ENCODE measurements at places on chromosomes 2 and 18.

DNA sequence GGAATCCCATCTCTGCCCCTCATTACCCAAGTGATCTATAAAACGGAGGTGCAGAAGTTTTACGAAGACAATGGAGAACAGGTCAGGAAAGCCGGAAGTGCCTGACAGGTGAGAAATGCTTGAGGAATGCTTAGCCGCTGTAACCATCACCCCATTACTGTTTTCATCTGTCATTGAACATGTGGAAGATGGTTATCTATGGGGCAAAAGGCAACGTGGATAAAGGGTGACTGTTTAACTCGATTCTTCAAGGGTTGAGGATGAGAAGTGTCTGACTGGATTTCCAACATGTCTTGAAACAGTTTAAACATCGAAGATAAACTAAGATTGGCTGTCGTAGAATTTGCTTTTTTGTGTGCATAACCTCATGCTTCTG lies 17.3 kb downstream of the HK2 start:
- no peak for DNase-seq

DNA sequence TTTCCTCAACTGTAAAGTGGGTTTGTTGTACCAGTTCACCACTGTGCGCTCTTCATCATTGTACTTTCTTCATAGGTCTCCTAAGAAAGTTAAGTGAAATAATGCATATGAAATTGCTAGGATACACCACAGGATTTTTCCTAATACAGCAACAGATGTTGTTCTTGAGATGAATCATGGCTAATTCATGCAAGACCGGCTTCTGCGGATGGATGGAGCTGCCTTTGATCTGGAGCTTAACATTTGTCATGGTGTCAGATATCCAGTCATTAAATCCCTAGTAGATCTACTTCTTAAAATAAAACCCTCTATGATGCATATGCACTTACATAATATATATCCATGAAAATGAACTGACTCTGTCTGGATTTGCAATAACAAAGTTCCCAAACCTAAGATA lies 114.1 kb downstream of the COL6A3 start:
- no peak for DNase-seq

- DNase-seq: no peak
Observed at GRCh38 chr2:170025223-170025622, 152.7 kb upstream of the MYO3B start.

DNA sequence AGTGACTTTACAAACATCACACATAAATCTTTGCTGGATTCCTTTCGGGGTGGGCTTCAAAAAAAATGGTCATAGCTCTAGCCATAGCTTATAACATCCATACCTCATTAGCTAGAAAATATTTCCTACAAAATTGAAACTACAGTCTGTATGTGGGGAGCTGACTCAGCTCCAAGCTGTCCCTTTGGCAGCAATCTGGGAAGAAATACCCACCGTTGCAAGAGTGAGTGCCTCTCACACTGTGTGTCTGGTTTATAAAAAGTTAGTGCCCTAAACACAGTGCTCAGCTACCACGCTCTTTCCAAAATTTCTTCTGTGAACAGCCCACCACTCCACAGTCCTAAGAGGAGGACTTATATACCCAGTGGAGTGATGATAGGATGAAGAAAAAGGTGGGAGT lies 170.1 kb downstream of the RBM43 start:
- DNase-seq: no peak

GRCh38 chr18:3689091-3689490 lies 239.1 kb downstream of the TGIF1 start:
- no peak for DNase-seq

DNA sequence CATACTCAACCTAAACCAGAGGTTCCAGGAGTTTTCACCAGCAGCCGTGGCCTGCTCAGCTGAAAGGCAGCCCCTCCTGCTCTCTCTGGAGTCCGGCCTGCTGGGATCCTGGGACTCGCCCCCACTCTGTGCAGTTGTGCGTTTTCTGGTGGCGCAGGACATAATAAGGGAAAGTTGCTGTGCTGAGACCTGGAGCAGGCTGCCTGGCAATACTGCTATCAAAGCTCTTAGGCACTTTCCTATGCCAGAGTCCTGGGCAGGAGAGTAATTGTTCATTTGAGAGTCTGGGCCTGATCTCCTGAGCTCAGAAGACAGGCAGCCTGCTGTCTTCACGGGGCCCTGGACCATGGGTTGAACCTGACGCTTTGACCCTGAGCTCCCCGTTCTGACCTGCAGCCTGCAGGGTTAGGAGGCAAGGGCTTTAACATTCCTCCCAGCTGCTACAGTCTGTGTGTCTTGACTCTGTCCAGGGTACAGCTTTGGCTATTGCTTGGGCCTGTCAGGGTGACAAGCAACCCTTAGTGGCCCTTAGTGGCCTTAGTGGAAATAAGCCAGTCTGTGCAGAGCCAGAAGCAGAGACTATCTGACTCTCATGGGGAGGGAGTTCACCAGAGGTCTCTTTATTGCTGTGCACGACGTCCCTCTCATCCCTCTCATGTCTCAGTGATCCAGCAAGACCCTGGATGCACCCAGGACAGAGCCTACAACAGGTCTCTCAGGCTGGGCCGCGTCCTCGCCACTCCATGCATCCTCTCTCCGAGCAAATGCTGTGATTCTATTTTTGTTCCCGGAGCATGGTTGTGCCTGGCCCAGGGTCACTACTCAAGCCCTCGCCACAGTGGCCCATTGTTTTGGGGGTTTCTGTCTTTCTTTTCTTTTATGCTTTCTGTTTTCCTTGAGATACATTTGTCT lies 60.6 kb downstream of the ACKR3 start:
- DNase-seq: no peak

GRCh38 chr2:232290668-232291067 lies 87.9 kb upstream of the ALPP start:
- no peak for DNase-seq

GRCh38 chr2:216830346-216830745 lies 29.5 kb downstream of the TNP1 start:
- DNase-seq: no peak

DNA sequence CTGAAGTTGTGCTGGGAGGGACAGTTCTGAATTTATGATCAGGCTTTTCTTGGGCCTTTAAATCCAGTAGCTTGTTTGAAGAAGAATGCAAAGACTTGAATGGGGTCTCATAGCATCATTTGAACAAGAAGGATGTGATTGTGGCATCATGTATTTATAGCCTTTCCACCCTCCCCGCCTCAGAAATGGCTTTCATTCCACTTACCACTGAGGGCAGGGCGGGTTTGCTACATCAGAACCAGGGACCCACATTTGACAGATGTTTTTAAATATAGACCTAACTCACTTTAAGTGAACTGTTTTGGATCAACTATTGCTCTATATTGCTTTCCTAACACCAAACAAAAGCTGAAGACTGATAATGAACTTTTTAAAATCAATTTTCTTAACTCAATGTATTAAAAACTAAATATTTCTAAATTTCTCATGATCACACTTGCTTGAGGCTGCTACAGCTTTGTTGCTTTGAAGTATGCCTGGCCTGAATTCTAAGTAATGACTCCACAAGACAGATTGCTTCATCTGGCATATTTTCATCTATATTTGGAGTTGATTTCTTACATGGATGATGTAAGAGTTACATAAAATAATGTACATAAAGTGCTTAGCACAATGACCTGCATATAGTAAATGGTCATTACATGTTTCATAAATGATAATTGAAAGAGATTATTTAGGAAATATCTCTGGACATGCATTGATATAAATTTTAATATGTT lies 1552.9 kb upstream of the SLC39A10 start:
- no peak for DNase-seq

GRCh38 chr2:225464346-225465025 lies 65.0 kb downstream of the NYAP2 start:
- DNase-seq: no peak

DNA sequence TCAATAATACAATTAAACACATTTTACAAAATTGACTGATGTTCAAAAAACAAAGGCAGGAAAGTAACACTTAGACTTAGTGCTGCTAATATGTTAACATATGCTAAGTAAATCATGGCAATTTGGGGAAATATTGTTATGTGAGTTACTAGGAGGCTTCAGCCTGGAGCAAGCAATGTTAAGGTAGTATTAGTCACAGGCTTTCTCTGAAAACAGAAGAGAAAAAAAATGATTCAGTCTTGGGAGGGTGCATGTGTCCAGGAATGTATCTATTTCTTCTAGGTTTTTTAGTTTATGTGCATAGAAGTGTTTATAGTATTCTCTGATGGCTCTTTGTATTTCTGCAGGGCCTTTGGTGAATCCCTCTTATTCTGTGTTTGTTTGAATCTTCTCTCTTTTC lies 345.8 kb upstream of the TFPI start:
- no peak for DNase-seq

- DNase-seq: no peak
Observed at GRCh38 chr2:164456619-164457018, 164.7 kb downstream of the GRB14 start.

DNA sequence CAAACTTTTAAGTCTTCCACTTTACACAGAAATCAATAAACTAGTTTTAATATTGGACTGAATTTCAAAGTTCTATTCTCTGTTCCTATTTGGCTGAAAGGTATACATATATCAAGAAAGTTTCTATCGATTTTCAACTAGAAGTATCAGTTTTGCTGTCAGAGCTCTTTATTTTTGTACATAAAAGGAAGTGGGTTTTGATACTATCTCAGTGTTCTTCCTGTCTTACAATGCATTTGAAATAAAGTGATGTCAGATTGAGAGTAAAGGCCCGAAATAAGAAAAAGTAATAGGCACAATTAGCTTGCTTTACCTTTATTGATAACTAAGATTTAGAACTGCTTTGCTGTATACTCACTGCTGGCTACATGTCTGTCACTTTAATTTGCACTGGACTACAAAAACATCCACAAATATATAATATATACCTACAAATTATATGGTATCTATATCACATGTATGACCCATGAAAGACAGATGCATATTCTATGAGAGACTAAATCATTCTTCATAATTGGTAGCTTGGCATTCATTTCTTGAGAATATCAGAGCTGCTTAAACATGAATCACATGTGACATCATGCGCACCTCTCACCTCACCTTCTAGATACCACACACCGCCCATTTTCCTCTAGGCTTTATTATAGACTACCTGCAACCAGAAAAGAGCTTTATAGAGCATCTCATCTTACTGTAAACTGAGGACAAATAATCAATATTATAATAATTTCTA lies 83.6 kb downstream of the ASXL2 start:
- DNase-seq: peak; percentile 29

GRCh38 chr2:146451972-146452371 lies 1392.9 kb upstream of the ACVR2A start:
- DNase-seq: no peak

DNA sequence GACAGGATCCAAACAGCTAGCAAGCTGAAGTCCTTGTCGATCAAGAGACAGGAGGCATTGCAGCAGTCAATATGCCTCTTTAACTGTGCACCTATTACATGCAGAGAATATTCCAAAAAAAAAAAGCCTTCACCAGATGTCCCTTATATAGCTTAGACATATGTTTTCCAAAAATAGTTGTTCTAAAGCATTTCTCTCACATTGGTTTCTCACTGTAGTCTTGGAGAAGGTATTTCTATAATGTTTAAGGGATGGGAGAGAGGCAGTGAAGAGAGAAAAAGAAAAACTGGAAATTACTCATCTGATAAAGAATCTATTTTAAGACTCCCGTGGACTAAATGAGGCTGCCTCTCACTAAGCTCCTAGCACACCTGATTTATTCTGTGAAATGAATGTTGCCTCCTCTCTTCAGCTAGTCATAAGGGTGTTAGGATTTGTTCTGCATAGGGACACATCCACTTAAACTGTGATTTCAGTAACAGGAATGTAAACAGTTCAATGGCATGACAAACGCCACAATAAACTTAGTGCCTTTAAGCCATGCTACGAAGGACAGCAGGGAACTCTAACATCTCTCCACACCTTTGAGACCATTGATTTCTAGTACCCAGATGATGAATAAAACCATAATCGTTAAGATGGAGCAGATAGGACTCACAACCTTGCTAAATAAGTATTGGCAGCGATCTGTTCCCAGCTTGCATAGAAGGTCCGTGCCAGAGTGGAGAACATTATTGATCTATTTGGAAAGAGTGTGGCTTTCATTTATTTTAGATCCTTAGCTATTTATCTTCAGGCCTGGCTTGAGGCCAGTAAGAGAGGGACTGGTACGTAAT lies 98.6 kb upstream of the NCK2 start:
- no peak for DNase-seq

Data from GM12864 (cell line).